Neural crest cell (in vitro differentiated cells): ENCODE measurements at places on chromosomes 6 and 20.

DNA sequence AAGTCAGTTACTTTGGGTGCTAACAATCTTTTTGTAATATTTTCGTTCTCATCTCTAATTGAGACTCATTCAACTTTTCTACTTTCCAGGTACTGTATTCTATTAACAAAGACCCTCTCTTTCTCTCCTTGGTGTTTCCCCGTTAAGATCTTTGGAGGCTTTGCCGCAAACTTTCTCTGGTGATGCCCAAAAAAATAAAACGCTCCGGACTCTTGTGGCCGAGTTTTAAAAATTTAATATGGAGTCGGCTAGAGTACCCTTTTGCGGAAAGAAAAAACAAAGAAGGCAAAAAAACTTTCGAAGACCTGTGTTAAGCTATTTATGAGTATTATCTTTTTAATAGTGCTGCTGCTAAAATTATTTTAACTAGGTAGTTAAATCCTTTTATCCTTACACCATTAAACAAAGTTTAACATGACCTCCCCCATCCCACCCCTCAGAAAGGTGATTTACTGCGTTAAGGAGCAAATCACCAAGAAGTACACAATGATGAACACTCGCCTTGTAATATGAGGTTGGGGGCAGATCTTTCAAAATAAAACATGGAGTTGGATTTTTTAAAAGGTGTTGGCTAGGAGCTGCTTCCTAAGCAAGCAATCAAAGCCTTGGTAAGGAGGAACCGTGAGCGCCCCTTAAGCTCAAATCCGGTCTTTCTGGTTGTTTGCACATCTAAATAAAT is 10.0 kb downstream of the SIM1 start:
- DNase-seq = no peak

- no peak for DNase-seq
Observed at GRCh38 chr6:119453242-119454200, 104.0 kb upstream of the MAN1A1 start.

- no peak for DNase-seq
Observed at GRCh38 chr6:158417760-158418098, 105.5 kb downstream of the TULP4 start.

DNA sequence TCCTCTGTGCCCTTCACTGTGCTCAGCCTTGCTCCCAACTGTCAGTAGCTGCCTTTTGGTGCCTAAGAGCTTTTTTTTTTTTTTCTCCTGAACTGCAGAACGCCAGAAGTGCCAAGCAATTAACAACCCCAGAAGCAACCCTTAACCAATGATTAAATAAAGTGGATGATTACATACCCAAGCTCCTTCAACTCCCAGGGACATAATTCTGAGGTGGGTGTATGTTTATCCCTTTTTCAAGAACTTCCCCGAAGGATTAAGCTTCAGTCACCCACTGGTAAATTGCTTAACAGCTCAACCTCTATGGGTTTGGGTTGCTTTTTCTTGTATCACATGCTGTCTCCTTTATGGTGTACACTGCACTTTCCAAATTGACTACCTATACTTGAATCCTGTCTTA is 41.1 kb downstream of the KLHL31 start:
- no peak for DNase-seq

GRCh38 chr6:143807103-143807772 is 35.9 kb upstream of the LTV1 start:
- DNase-seq = no peak

DNA sequence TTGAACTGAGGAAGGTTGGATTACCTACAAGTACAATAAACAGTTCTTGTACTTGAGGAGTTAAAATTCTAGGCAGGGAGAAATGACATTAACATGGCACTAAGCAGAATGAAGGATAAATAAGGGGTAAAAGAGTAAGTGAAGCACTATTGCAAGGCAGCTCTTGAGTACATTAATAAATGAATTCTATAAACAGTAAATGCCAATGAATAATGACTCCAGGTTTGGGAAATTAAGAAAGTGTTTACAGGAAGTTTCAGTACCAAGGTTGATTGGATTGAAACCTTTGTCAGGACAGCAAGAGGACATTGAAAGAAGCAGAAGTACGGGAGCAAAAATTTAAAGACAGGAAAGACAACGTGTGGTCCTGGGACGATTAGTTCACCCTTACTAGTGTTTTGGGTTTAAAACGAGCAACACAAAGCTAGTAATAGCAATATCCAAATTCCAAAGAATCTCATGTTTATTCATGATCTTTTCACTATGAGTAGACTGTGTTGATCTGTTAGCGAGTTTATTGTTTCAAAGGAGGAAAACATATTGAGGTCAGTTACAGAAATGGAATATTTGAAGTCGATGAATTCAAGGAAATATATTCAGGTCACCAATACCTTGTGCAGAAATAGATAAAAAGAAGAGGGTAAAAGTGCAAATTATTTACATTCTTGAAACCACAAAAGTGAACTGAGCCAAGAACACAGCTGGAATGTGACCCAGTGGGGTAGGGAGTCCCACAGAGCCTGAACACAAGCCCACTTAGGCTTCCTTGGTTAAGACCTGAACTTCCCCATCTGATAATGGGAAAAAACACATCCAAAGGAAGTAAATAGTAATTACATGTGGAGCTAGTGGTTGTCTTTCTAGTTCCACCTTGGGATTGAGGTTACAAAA is 80.8 kb downstream of the MKKS start:
- DNase-seq = no peak

GRCh38 chr6:35972471-35973367 is 51.7 kb downstream of the SLC26A8 start:
- DNase-seq = peak; percentile 2

DNA sequence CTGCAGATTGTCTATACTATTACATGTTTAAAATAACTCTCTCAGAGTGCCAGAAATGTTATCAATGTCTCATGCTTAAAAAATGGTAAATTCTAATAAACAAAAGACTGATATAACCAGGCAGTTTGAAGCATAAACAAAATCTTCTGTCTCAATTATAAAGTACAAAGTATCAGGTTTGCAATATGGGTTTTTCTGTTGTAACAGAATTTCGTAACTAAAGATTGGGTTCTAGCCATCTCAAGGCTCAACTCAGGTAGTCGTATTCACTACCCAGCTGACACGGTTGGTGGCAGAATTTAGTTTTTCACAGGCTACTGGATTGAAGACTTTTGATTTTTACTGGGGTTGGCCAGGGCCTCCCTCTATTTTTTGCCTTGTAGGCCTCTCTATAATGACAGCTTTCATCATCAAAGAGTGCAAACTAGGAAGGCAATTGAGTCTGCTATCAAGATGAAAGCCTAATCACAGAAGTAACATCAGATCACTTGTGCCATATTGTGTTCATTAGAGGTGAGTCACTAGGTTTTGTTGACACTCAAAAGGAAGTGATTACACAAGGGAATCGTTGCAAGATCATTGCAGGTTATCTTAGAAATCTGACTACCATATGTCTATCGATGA is 3.6 kb downstream of the CYP39A1 start:
- DNase-seq = no peak

DNA sequence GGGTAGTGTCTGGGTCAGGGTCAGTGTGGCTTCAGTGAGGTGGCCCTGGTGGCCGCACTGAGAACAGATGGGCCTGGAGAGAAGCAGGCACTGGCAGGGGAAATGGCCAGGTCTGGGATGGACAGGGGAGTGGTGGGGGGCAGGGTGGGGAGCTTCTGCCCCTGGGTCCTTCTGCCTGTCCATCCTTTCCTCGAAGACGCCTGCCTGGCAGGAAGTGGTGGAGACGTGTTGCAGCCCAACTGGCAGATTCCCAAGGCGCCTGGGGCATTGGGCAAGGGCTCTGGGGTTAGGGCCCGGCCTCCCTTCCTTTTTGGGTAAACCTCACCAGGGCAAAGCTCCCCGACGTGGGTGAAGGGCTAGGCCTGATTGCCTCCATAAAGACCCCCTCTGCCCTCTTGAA is 10.4 kb downstream of the SRC start:
- DNase-seq = no peak

DNA sequence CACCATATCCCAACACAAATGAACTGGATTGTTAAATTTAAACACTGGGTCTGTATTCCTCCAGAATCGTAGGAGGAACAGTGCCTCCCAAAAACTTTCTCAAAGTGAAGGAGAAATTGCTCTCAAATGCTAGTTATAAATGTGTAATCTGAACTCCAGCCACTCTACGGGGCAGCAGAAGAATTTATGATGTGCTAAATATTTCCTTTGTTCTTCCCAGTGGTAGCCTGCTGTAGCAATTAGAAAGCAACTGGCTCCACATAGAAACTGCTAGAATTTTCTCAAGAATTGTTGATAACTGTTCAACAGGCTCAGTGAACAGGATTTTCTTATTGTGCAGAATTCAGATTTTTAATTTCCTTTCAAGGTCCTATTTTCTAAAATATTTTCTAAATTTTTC is 49.8 kb upstream of the EYA4 start:
- DNase-seq = no peak

DNA sequence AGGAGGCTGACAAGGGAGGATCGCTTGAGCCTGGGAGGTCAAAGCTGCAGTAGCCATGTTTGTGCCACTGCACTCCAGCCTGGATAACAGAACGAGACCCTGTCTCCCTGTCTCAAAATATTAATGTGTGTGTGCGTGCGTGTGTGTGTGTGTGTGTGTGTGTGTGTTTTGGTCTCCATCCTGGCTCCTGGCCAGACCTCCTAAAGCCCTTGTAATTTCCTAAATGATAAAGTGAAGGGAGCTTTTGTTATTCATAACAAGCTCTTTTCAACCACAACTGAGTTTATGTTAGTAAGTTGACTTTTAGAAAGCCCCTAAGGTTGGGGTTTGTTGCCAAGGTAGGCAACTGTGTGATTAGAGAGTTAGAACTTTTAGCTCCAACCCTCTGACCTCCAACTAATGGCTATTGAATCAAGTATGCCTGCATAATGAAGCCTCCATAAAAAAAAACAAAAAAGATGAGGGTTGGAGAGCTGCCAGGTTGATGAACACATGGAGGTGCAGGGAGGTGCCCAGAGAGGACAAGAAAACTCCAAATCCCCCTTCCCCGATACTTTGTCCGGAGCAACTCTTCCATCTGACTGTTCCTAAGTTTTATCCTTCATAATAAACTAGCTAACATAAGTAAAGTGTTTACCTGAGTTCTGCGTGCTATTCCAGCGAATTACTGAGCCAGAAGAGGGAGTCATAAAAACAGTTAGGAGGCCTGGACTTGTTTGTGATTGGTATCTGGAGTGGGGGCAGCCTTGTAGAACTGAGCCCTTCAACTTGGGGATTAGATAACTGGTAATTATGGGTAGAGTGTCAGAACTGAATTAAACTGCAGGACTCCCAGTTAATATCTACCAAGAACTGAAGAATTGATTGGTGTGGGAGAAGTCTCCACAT is 5.3 kb upstream of the AIF1 start:
- no peak for DNase-seq

DNA sequence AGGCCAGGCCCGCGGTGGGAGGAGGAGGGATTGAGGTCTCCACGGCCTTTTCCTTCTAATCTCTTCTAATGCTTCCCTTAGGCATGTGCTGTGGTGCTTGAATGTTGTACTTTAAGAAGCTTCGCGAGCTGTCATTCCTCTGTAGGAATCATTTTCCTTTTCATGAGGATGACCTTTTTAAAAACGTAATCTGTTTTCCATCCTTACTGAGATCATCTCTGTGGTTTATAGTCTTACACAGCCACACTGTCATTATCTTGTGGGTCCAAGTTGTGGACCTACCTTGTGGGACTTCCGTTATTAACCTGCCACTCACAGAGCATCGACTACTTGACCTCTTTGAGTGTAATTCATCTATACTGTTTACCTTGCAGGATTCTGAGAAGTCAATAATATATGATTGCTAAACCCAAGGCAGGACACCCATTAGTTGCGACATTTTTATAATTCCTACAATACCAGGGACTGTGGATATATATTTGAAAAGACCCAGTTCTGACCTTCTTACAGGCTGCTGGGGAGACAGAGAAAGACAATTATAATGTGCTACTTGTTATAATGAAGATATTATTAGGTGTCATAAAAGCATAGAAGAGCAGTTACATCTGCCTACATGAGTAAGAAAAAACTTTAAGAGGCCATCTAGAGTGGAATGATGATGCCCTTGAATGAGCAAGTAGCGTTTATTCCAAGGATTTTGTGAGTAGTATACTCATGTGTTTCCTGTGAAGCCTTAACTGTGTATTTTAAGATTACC is 842 bp downstream of the SLC25A27 start:
- no peak for DNase-seq

DNA sequence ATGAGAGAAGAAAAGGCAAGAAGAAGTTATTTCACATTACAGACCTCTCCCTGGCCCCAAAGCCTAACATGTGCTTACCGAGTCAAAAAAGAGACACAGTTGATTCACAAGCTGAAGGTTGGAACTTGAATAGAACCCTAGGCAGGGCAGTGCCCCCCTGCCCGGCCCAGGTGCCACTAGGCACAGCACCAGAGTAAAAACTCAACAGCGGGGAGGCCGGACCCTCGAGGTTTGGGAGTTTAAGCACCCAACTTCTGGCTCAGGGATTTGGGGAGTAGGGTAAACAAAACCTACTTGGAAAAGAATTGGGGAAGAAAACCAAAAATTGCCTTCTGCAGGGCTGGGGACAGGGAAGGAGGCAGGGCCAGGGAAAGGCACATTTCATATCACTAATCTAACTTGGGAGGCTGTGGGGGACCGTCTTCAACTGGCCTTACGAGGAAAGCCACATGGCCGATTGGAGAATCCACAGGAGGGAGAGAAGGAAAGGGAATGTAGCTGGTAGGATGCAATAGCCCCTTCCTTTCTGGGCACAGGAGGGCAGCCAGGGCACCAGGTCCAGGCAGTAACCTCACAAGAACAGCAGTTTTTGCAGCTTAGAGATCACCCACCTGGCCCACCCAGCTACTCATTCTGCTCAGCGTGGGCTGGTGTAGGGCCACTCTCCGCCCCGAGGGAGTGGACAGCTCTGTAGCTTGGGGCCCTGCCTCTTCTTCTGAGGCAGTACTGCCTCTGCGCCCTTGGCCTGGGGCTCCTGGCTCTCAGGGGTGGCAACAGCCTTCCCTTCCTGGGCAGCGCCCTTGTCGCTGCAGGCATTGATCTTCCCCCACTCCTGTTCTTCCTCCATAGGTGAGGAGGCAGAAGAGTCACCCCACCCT is 1.8 kb upstream of the HEBP2 start:
- no peak for DNase-seq

- DNase-seq = no peak
Observed at GRCh38 chr6:52759085-52759484, 4.2 kb downstream of the GSTA2 start.

- no peak for DNase-seq
Observed at GRCh38 chr20:25136643-25137559, 55.0 kb upstream of the VSX1 start.

DNA sequence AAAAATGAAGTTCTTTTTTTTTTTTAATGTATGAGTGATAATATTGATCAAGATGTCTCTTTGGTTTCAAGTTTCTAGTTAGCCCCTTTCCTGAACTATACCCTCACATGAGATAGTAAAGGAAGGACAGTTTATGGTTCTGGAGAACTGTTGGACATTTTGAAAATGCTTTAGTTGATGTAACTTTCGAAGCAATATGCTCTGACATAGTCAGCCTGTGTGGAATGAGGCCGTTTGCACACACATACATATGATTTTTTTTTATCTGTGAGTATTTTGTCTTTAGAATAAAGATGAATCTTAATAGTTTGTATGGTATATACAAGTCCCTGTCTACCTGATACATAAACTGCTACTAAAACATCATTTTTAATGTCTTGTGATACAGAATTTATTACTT is 177.0 kb downstream of the ARID1B start:
- DNase-seq = no peak
